GM12892 (cell line): ENCODE measurements at places on chromosomes 2 and 18.

DNA sequence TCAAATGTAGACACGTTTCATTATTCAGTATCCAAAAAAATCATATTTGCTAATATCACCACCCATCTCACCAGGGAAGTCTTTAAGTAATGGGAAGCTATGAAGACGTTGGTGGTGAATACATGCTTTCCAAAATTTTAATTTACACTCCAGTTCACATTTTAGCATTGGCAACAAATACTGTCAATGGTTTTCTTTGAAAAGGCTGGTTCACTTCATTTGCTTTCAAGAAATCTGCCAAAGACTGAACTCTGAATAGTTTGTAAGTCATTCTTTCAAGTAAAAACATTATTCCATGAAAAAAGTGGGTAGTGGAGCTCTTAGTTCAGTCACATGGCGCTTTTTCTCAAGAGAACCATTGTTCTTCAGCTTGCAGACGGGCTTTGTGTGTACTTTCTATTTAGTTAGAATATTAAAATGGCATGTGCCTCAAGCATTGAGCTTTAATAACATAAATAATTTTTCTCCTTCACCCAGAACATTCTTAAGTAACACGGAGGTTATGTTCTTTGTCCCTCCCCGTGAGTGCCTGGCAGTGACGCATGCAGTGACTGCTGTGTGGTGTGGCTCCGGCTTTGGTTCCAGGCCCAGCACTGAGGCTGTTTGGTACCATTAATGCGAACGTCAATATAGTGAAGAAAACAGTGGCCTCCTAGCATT is 300.0 kb upstream of the HDAC4 start:
- no peak for DNase-seq

DNA sequence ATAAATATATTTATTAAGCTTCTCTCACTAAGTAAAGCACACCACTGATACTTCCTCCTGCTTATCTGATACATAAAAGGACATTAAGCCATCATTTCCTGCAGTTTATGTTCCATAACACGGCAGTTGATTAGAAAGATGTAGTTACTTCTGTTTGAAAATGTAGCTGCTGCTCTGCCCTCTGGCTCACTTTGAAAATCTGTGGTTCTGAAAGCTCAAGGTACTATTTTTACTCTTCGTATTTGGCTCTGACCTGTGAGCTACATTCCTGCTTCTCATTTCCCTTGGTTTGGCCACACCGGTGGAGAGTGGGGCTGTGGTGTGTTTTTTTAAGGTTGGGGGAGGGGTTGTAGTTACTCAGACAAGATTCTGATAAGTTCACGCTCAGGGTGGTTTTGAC is 12.8 kb upstream of the TTN start:
- no peak for DNase-seq

GRCh38 chr2:15634846-15635490 is 43.3 kb downstream of the DDX1 start:
- no peak for DNase-seq

DNA sequence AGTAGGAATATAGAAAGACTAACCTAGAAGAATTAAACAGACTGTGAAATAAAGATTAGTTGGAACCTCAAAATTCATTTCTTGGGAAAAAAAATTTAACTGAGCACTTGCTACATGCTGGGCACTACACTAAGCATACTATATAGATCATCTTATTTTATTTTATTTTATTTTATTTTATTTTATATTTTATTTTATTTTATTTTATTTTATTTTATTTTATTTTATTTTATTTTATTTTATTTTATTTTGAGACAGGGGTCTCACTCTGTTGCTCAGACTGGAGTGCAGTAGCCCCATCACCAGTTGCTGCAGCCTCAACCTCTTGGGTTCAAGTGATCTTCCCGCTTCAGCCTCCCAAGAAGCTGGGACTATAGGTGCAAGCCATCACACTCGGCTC is 74.5 kb upstream of the DSC1 start:
- no peak for DNase-seq

DNA sequence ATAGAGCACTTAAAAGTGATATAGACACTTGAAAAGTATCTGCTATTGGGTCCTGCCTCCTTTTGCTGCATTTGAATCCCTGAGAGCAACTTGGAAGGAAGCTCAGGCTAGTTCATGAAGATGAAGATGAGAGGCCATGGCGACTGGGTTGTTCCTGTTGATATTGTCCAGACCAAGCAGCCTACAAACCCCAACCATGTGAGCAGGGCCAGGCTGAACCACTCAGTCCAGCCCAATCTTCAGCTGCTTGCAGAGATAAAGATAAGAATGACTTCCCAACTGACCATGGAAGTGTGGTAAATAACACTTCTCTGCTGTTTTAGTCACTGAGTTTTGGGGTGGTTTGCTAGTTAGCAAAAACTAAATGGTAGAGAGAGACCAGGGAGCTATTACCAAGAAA is 417.6 kb downstream of the SOX11 start:
- no peak for DNase-seq
